Sigmoid colon (tissue), 7 donors: ENCODE measurements at places on chromosomes 7 and 10. TPM values are rescaled to one million over a fixed set of nuclear protein-coding genes. Genes with fewer than 3 reads are reported as not detected.

The IFIT1 gene
- total RNA-seq, result 11.8 TPM

The PRRT4 gene
- total RNA-seq, result 1.1 TPM

The NPSR1 gene
- not detected for total RNA-seq

The MNX1 gene
- not detected for total RNA-seq

The ATRNL1 gene
- total RNA-seq, result 6.0 TPM

The BICC1 gene
- 15.2 TPM for total RNA-seq

The SPDYE8 gene
- total RNA-seq, result not detected

The MARVELD1 gene
- 40.7 TPM for total RNA-seq

The OR2F1 gene
- total RNA-seq, result not detected

The TMEM176A gene
- 19.9 TPM for total RNA-seq

The CFAP69 gene
- total RNA-seq, result 8.7 TPM

The MRC1 gene
- total RNA-seq, result 51.0 TPM

The CCDC3 gene
- total RNA-seq, result 3.1 TPM

The COL17A1 gene
- not detected for total RNA-seq

The IFIT2 gene
- total RNA-seq, result 6.8 TPM

The OR2A42 gene
- 0.28 TPM for total RNA-seq

The TRIM73 gene
- 1.6 TPM for total RNA-seq

The ZNF25 gene
- 31.8 TPM for total RNA-seq

The VSIR gene
- 40.5 TPM for total RNA-seq

The MDFIC gene
- 49.0 TPM for total RNA-seq

The LCOR gene
- 24.6 TPM for total RNA-seq

The SLC26A4 gene
- 0.54 TPM for total RNA-seq

The ANKRD2 gene
- 0.49 TPM for total RNA-seq

The NEURL1 gene
- 0.41 TPM for total RNA-seq

The TUBB8 gene
- 0.55 TPM for total RNA-seq

The NPC1L1 gene
- total RNA-seq, result 0.36 TPM

The HOGA1 gene
- total RNA-seq, result 0.71 TPM

The GBX1 gene
- not detected for total RNA-seq

The ADAM12 gene
- 0.55 TPM for total RNA-seq

The CHCHD1 gene
- 32.8 TPM for total RNA-seq

The CUBN gene
- total RNA-seq, result 1.1 TPM

The BCAP29 gene
- 173 TPM for total RNA-seq

The IFIT1B gene
- total RNA-seq, result not detected

The AKR1C4 gene
- not detected for total RNA-seq

The HSPA14 gene
- 10.0 TPM for total RNA-seq

The LIPJ gene
- not detected for total RNA-seq

The CRTAC1 gene
- total RNA-seq, result 3.9 TPM

The CYP2C19 gene
- total RNA-seq, result not detected

The COL13A1 gene
- total RNA-seq, result 5.7 TPM

The CHAT gene
- total RNA-seq, result not detected

The TFR2 gene
- not detected for total RNA-seq

The TRDMT1 gene
- 13.6 TPM for total RNA-seq

The SPDYE6 gene
- not detected for total RNA-seq
